ENCODE measurements at places on chromosomes 13 and 19. TPM values are rescaled to one million over a fixed set of nuclear protein-coding genes. Genes with fewer than 3 reads are reported as not detected.

The KIR2DL1 gene
- total RNA-seq: not detected

The PNMA8C gene
- total RNA-seq: not detected

The PCDH9 gene
- 0.21 TPM for total RNA-seq

The ZNF865 gene
- 11.4 TPM for total RNA-seq

The ERCC2 gene
- total RNA-seq: 30.4 TPM

The PSPN gene
- total RNA-seq: 1.4 TPM

DNA sequence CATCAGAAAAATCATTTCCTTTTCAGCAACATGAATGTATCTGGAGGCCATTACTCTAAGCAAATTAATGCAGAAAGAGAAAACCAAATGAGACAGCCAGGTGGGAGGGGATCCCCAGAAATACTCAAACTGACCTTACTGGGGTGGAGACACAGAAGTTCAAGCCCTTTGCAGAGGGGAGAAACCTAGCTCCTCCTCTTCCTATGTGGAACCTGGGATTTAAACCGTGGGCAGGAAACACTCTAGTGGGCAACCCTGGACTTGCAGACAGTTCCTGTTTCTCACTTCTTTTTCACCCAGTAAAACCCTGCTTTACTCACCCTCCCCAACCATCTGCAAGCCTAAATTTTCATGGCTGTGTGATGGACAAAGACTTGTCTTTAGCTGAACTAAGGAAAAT lies 61.3 kb downstream of the SLITRK6 start:
- DNase-seq: no peak

GRCh38 chr19:54188215-54188871 lies 1.0 kb downstream of the MBOAT7 start:
- DNase-seq: peak; percentile 73

- DNase-seq: peak; percentile 79
These were observed 18.3 kb downstream of the PABPC3 start for GRCh38 chr13:25114220-25114619.

- no peak for DNase-seq
These were observed 3.4 kb downstream of the TMEM59L start for GRCh38 chr19:18616023-18616422.

- DNase-seq: no peak
These were observed 81.1 kb downstream of the UFM1 start for GRCh38 chr13:38430796-38431195.

GRCh38 chr13:68929075-68929745 lies 1178.4 kb upstream of the ATXN8OS start:
- no peak for DNase-seq

DNA sequence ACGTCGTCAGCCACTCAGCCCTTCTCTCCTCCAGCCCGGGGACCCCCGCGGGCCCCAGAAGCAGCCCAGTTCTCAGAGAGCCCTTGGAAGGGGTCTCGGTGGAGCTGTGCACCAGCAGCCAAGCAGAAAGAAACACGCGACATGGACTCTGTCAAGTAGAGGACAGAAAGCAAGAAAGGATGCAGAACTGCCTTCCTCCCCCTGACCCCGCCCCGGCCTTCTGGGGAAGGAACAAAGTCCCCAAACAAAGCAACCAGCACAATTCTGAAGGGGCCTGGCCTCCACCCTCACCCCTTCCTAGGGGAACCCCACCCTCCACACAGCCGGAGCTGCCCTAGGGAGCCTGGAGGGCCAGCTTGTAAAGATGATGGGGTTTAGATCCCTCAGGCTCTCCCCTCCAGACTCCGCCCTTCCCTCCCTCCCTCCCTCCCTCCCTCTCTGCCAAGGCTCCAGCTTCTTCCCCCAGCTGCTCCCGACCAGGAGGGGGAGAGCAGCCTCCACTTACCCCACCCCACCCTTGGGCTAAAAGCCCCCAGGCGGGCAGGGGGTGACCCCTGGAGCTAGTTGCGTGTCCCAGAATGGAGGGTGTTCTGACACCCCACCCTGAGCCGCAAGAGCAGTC lies 7.8 kb downstream of the LYL1 start:
- DNase-seq: peak; percentile 34

DNA sequence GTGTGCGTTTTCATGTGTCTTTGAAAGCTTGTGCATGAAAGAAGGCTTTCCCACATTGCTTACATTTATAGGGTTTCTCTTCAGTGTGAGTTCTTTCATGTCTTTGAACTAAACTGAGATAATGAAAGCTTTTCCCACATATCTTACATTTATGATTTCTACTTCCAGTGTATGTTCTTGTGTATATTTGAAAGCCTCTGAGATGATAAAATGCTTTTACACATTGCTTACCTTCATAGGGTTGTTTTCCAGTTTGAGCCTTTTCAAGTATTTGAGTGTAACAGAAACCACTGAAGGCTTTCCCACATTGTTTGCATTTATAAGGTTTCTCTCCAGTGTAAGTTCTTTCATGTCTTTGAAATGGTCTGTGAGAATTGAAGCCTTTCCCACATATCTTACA lies 9.8 kb upstream of the ZNF441 start:
- no peak for DNase-seq

DNA sequence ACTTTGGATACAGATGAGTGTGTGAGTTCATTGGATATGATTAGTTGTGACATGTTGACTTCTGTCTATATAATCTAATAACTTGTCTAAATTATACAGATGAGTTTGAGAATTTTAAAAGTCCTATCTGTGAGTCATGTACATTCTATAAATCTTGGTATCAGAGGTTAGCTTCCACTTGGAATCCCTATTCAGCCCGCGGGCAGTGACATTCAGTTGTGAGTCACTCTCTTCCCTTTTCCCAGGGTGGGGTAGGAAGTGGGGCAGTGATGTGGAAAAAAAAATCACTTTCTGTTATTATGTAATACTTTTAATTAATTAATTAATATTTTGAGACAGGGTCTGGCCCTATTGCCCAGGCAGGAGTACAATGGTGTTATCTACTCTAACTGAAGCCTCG lies 33.0 kb upstream of the ZNF808 start:
- no peak for DNase-seq

DNA sequence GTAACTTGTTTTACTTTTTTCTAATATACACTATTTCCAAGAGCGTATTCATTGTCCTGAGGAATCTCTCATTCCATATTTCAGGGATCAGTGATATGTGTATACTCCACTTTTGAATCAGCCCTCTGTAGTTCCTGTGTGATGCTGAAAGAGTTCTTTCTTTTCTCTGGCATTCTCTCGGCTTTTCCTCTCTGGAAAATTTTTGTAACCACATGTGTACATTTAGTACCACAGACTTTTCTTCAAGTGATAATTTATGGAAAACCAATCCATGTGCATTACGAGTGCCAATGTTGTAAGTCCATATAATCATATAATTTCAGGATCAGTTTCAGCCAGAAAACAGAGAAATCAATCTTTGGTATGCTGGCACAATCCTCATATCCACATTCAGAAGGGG lies 102.2 kb upstream of the MBNL2 start:
- no peak for DNase-seq

- DNase-seq: no peak
These were observed 197.1 kb upstream of the GPC6 start for GRCh38 chr13:93029536-93029935.

GRCh38 chr13:24893863-24894262 lies 129.9 kb downstream of the RNF17 start:
- DNase-seq: no peak

Data from activated CD4-positive, alpha-beta T cell treated with anti-CD3 and anti-CD28 coated beads for 36 hours (primary cell).